Activated CD8-positive, alpha-beta memory T cell treated with anti-CD3 and anti-CD28 coated beads for 1 hour (primary cell): ENCODE measurements at places on chromosomes 7 and 10.

- no peak for DNase-seq
Measured at GRCh38 chr10:48444861-48445841, 138.7 kb downstream of the MAPK8 start.

- no peak for DNase-seq
Measured at GRCh38 chr10:91319336-91319735, 90.8 kb upstream of the HECTD2 start.

DNA sequence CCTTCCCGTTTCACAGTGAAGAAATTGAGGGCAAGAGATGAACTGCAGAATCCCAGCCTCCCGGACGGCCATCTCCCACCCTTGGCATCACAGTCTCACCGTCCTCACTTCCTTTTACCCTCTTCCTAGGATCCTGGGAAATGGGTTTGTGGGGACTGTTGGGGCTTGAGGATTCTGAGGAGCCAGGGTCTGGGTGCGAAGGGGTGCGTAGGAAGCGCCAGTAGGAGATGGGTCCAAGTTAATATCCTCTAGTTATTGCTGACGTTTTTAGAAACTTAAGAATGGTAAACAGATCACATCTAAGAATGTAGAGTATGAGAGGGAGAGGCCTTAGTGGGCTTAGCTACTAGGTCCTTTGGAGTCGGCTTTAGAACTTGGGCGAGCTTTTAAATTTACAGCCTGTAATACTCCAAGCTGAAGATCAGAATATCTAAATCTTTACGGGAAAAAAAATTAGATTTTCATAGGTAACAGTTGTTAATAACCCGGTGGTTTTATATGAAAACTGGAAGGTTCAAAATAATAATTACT is 696 bp downstream of the MALSU1 start:
- DNase-seq: no peak

GRCh38 chr7:95560674-95561073 is 35.6 kb downstream of the PDK4 start:
- no peak for DNase-seq

DNA sequence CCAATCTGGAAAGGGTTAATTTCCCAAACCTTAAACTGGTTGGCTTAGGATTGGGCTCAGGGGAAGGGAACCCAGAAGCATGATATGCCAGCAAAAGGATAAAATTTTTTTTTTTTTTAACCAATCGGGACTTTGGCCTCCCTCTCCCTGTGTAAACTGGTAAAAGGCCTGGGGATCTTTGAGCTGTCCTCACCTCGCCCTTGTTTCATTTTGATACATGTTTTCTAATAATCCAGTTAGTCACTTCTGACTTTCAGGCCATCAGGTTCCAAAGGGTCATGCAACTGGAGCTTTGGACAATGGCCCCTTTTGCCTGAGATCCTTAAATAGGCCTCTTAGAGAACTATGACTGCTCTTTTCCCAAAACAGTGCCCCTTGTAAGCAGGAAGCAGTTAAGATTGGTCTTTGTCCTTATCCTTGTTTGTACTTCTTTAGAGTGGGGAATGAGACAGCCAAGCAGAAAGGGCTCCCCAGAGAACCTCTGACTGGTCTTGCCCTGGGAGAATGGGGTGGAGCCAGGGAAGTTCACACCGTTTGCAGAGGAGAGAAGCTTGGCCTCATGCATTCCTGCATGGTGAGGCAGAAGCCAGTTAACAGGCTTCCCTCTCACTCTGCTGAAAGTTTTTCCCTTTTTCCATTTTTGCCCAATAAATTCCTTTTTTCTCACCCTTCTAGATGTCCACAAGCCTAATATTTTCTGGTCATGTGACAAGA is 424.2 kb upstream of the CNTNAP2 start:
- DNase-seq: no peak

- no peak for DNase-seq
Measured at GRCh38 chr10:124739986-124740368, 4.2 kb downstream of the FAM53B start.

DNA sequence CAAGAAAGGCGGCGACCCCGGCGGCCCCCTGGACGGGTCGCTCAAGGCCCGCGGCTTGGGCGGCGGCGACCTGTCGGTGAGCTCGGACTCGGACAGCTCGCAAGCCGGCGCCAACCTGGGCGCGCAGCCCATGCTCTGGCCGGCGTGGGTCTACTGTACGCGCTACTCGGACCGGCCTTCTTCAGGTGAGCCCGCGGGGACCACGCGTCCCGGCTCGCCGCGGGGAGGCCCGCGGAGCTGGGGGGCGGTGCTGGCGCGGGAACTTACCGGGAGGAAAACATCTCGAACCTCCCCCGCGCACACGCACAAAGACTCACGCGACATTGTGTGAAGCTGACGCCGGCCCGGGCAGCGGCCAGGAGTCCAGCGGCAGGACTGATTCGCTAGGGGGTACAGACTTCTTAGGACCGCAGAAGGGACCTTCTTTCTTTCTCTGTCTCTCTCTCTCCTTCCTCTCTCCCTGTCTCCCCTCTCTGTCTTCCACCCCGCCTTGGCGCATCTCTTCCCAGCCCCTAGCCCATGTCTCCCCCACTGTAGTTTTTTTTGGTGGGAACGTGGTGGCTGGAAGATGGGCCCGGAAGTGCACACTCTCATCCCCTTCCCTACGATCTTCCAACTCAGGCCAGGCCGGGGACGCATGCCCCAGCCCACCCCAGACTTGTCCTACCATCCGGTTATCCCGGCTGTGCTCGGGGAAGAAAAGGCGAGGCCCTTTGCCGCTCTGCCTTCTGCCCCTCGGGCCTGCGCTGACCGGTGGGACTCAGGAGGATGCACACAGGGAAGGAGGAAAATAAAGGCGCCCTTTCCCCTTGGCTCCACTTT is 1.2 kb downstream of the EN2 start:
- no peak for DNase-seq

GRCh38 chr10:91798649-91799611 is 704 bp downstream of the TNKS2 start:
- peak; percentile 22 for DNase-seq

DNA sequence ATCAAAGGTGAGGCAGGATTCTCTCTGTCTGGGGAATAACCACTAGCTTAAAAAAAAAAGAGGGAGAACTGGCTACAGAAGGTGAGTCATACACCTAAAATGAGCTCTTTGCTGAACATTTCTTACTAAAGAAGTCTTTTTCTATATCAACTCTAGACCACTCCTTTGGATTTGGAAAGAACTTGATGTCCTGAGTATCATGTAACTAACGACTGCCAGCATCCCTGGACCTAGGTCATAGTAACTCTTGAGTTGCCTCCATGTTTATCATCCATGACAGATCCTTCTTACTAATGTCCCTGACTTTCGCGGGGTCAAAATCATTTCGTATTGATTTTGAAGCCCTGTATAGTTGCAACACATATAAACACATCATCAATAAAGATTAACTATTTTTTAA is 89.1 kb downstream of the CNOT4 start:
- DNase-seq: no peak

GRCh38 chr7:122137251-122138077 is 6.6 kb downstream of the AASS start:
- DNase-seq: no peak

GRCh38 chr10:33817605-33818004 is 483.1 kb upstream of the NRP1 start:
- no peak for DNase-seq

GRCh38 chr7:69839782-69840181 is 241.5 kb downstream of the AUTS2 start:
- no peak for DNase-seq

DNA sequence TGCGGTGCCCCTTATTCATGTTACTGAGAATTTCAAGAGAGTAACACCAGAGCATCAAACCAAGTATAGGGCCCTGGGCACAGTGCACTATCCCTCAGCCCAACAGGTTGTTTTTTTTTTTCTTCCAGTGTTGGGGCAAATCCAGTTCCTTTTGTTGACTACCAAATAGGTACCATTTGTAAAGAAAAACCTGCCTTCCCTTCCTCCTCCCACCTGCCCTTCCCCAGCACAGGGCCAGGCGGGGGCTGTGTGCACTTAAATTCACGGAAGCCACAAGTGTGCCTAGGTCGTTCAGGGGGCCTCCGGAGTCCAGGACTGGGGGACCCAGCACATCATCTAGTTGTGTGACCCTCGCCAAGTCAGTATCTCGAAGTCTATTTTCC is 595 bp upstream of the SFXN4 start:
- DNase-seq: no peak

GRCh38 chr7:101420436-101420835 is 57.8 kb downstream of the COL26A1 start:
- DNase-seq: no peak

GRCh38 chr10:26787362-26787761 is 73.4 kb downstream of the ABI1 start:
- no peak for DNase-seq

DNA sequence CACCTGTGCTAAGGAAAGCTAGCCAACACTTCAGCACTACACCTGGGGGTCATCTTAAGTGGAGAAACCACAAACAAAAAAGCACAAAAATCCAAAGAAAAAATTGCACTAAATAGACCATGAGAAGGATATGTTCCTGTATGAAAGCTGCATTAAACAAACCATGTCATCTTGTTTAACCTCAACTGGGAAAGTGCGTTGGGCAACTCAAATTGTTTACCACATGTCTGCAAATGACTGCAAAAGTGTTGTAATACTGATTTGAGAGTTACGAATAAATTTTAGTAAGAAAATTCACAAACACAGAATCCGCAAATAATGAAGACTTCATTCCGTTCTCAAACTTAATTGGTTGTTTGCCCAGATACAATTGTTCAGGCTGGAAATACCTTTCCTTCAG is 111.9 kb upstream of the EGFR start:
- DNase-seq: no peak

DNA sequence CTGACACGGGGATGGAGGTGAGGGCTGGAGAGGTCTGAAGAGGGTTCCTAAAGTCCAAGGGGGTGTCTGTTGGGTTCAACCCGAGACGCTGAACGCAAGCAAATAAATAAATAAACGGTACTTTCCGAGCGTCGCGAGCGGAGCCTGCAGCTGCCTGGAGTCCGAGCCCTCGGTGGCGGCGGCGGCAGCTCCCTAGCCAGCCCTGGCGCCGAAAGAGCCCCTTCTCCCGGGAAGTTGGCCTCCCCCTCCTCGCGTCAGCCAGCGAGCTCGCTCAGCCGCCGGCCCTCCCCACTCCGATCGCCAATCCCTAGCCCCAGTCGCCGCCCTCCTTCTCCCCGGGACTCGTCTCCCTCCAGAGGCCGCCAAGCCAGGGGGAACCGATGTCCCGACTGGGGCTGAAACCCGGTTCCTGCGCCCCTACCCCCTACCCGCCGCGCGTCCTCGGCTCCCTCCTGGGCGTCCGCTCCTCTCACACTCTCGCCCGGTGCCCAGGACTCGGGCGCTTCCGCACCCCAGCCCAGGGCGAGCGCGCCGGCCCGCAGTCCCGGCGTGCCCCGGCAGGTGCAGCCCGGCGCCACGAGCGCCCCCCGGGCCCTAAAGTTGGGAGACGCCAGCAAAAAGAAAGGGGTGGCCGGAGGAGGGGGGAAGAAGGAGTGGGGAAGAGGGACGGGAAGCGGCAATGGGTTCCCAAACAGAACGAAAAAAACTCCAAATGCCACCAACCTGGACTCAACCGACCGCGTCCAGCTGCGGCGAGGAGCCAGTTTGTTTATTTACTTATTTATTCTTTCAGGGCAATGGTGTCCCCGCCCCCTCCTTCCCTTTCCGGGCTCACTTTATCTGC is at the start of gene GFRA1:
Gene GFRA1, minus strand, starts transcription at position 767 of the 844 bp plus-strand sequence. CDS start 1,177 bp downstream, outside the sequence.
- no peak for DNase-seq

DNA sequence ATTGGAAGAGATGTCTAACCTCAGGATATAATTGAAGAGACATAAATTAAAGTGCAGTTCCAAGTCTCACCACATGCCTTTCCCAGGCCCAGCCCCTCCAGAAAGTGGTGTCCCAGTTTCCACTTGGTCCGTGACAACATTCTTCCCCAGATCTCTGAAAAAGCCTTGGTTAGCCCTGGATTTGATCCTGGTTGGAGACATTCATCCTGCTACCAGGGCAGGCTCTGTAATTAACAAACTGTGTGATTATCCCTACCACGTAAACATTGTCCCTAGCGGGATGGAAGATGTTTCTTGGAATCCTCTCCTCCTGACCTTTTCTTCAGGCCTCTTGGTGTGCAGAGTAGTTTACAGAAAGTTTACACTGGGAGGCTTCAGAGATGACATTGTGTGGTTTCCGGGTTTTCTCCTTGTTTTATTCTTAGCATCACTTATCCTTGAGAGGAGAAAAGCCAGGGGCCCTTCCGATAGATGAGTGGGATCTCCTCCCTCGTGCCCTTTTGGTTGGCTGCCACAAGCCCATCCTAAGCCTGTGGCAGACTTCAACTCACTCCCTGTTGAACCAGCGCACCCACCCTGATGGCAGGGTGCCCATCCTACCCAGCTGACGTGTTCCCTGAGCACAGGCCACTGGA is 83.8 kb downstream of the COL13A1 start:
- no peak for DNase-seq

DNA sequence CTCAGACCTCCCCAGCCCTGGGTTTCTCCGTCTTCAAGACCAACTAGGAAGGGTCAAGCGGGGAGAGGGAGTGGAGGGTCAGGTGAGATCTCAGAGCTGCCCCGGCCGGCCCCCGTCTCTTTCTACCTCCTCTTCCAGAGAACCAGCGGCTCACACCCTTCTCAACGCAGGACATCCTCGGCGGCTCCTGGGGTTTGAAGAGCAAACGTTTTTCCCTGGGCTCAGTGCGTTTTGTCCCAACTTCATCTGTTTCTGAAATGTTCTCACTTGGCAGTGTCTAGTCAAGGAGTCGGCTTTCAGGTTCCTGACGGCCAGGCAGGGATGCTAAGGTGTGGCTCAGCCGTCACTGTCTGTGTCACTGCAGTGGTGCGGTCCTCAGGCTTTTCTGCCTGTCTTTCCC is 416.4 kb upstream of the FOXK1 start:
- DNase-seq: no peak

- no peak for DNase-seq
Measured at GRCh38 chr7:50650057-50650664, 85.0 kb upstream of the DDC start.

- no peak for DNase-seq
Measured at GRCh38 chr7:68417002-68417401, 1181.3 kb upstream of the AUTS2 start.

DNA sequence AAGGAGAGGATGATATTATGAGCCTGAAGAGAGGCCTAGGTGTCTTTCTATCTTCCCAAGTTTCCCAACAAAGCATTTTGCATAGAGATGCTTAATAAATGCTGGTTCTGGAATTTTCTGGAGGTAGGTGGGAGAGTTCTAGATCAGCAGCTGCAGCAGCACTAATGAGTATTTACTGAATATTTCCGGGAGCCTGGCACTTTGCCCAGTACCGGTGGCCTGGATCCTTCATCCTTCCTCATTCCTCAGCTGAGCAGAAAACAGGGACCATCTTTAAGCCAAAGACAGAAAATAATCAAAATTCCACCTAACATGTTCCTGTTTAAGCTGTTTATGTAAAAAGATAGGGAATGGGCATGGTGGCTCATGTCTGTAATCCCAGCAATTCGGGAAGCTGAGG is 813.2 kb upstream of the AUTS2 start:
- DNase-seq: no peak
